Transverse colon (tissue), 4 donors: ENCODE measurements at places on chromosomes 1 and 21. TPM values are rescaled to one million over a fixed set of nuclear protein-coding genes. Genes with fewer than 3 reads are reported as not detected.
A peak's percentile ranks its signal among the peaks of the same experiment; 100 is the strongest.

GRCh38 chr1:178644308-178645120 is 80.5 kb upstream of the RALGPS2 start:
- peak; percentile 44 for DNase-seq

DNA sequence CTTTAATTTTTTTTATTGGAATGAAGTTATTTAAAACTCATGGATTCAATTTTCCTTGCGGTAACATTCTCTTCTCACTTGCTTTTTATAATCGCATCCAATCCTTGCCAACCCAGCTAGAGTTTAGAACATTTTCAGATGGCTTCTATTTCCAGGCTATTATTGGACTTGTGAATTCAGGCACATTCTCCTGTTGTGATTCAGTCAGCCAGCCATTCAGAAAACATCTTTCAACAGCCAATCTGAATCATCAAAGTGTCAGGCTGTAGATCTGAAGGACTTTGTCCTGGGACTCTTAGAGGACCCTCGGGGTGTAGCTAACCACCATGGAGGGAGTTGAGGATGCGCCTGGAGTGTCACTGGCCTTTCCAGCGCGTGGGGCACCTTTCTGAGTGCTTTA is 92.4 kb downstream of the PRDM2 start:
- DNase-seq: no peak

- DNase-seq: peak; percentile 65
Measured at GRCh38 chr1:1573843-1574720, 581 bp downstream of the SSU72 start.

DNA sequence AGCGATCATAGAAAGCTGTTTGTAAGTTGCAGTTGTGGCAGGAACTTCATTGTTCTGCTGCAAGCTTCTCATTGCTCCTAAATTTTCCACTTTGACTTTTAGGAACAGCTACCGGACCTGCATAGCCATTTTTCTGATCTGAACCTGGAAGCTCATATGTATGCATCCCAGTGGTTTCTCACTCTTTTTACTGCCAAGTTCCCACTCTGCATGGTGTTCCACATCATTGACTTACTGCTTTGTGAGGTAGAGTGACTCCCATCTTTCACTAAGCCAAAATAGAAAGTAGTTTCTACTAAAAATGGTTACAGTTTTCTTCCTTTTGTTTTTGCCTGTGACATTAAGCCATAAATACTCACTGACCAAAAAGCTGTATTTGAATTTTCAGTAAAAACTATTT is 254.2 kb downstream of the GPR52 start:
- no peak for DNase-seq

GRCh38 chr1:164591858-164592257 is 32.9 kb downstream of the PBX1 start:
- DNase-seq: no peak

DNA sequence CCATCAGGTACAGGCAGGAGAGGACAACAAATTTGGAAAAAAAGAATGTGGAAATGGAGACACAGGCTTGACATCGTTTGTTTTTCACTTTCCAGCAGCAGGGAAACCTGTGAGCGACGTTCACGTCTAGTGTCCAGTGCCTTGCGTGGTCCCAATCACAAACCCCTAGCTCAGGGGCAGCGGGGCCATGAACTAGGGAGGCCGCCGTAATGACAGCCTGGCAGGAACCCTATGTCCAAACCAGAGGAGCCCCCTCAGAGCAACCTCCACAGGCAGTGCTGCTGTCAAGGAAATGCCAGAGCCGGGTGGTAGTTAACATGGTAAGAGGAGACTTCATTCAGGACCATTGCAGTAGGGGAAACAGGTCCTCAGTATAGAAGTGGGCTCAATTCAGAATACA is 37.8 kb upstream of the PSEN2 start:
- DNase-seq: no peak

- no peak for DNase-seq
Measured at GRCh38 chr1:229884765-229885164, 182.3 kb upstream of the GALNT2 start.

DNA sequence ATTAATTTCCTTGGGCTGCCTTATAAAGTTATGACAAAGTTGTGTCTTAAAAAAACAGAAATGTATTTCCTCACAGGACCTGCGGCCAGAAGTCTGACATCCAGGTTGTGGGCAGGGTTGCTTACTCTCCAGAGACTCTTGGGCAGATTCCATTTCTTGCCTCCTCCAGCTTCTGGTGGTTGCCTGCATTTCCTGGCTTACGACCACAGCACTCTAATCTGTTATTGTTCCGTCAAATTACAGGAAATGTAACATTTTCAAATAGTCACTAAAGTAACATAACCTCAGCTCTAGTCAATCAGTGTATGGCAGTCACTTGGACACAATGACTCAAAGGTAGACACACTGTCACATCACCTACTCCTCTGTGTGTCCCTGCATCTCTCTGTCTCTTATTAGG is 226.8 kb downstream of the DNAH14 start:
- no peak for DNase-seq

GRCh38 chr21:42401154-42401553 is 2.5 kb upstream of the UBASH3A start:
- no peak for DNase-seq

- no peak for DNase-seq
Measured at GRCh38 chr1:8145545-8146202, 119.6 kb upstream of the ERRFI1 start.

DNA sequence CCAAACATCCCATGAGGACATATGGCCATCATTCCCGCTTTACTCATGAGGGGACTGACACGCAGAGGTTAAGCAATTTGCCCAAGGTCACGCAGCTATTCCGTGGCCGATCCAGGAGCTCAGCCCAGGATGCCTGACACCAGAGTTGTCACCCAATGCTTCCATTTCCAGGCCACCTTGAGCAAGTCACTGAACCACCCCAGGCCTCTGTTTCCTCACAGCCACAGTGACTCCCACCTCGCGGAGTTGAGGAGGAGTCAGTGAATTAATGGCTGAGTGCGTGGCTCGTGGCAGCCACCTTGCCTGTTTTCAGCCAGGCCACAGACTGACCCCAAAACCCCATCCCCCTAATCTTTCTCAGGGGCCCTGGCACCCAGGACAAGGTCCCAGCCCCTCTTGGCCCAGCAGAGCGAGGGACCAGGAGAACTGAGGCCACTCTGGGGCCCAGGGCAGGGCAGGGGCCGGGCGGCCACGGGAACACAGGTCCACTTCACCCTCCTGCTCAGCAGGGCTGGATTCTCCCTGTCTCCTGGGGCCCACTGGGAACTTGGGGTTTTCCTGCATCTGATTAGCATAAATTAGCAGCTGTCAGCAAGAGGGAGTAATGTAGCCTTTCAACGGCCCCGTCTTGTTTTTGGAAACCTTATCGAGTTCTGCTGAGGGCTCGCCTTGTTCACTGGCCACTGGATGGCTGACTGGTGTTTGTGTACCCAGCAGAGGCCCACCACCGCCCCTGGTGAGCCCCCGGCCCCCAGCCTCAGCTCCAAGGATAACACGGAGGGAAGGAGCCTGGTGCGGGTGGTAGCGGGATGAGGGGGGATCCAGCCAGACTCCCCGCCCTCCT is 19.7 kb upstream of the LAPTM5 start:
- DNase-seq: no peak

DNA sequence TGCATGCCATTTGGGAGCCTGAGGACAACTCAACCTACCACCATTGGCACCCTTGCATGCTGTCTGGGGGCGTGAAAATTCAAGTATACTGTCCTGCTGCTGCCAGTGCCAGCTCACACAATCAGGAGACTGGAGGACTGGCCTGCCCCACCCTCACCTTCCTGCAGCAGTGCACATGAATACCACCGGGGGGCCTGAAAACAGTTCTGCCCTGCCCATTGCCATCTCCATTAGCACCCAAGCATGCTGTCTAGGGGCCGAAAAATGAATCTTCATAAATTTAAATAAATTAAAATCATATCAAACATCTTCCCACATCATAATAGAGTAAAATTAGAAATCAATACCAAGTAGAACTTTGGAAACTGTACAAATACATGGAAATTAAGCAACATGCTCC is 322.1 kb upstream of the TMPRSS15 start:
- no peak for DNase-seq

GRCh38 chr21:46031484-46031883 is 49.9 kb downstream of the COL6A1 start:
- DNase-seq: no peak

Gene OR2T34
- not detected for total RNA-seq

Gene LRRC38
- not detected for total RNA-seq

Gene GBP6
- total RNA-seq: not detected

Gene PPM1J
- 1.7 TPM for total RNA-seq

Gene KRTAP19-3
- not detected for total RNA-seq

Gene CLDN17
- total RNA-seq: not detected

Gene LDLRAD1
- total RNA-seq: not detected

Gene SPTA1
- not detected for total RNA-seq
